ENCODE measurements at places on chromosomes 4 and X.

DNA sequence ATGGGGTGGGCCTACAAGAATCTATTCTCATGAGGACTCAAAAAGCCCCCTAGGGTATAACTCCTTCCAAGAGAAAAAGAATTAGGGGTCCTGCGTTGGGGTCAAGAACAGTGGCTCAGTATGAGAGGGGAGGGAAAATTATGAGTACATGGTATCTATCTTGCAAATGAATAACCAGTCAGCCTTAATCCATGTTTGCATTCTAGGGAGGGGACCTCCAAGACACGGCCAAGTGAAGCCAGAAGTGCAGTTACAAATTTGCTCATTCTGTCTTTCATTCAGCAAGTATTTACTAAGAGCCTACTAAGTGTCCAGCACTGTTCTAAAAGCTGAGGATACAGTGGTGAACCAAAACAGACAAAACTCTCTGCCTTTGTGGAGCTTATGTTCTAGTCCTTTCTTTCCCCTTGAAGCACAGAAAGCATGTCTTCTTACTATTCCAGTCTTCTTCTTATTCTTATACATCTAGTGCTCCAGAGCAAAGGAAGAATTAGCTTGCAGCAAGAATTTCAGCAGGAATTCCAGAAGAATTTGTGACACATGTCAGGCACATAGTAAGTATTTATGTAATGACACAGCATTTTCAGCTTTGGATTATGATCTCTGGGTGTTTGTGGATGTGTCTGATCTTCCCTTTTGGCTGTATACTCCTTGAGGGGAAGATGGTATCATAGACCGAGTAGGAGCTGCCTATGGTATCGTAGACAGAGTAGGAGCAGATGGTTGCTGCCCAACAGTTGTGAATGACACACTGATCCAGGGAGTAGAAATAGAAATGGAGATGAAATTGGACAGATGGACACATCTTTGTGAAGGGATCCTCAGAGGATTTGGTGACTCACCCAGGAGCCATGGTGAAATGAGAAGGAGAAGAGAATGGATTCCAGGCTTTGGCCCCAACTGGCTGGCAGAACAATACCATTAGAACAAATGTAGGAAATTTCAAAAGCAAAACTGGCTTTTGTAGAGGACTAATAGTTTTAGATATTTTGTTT lies 75.9 kb downstream of the COQ2 start:
- DNase-seq: no peak

DNA sequence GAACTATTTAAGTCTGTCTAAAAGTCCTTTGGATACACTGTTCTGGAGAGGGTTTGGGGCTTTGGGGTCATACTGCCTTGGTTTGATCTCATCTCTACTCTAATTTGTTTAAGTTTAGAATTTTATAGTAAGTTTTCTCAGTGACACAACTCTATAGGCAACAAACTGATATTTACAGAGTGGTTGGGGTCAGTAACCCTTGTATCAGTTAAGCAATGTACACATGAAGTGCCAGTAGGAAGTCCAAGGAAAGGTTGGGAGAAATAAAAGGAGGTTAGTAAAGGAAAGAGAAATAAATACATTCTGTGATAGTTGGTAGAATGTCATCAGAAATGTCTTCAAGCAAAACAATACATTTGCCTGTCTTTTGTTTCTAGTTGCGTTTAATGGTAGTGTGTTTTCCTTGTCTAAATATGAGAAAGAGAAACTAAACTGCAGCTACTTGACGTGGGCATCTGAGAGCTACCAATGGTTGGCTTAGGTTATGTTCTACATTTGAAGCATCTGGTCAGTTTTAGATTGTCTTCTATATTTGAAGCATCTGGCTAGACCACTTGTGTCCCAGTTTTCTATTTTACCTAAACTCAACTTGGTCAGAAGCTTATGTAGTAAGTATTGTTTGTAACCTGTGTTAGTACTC lies 6.9 kb downstream of the ATP7A start:
- DNase-seq: no peak

GRCh38 chr4:139028191-139028661 lies 12.6 kb downstream of the NOCT start:
- no peak for DNase-seq

DNA sequence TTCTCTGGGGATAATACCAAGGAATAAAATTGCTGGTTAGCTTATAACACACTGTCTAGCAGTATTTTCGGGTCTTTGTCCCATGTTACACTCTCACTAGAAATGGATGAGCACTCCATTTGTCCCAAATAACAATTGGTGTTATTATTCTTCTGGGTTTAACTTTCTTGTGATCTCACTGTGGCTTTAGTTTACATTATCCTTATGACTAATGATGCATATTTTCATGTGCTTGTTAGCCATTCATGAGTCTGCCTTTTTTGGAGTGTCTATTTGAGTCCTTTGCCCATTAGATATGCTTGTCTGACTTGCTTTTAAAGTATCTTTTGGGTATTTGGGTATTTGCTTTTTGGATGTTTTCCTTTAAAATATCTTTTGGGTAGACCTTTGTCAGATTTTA lies 372.9 kb upstream of the TENM3 start:
- DNase-seq: no peak

GRCh38 chr4:88735564-88735963 lies 37.9 kb upstream of the NAP1L5 start:
- DNase-seq: no peak

- DNase-seq: no peak
Measured at GRCh38 chr4:39037491-39037825, 5.2 kb upstream of the TMEM156 start.

DNA sequence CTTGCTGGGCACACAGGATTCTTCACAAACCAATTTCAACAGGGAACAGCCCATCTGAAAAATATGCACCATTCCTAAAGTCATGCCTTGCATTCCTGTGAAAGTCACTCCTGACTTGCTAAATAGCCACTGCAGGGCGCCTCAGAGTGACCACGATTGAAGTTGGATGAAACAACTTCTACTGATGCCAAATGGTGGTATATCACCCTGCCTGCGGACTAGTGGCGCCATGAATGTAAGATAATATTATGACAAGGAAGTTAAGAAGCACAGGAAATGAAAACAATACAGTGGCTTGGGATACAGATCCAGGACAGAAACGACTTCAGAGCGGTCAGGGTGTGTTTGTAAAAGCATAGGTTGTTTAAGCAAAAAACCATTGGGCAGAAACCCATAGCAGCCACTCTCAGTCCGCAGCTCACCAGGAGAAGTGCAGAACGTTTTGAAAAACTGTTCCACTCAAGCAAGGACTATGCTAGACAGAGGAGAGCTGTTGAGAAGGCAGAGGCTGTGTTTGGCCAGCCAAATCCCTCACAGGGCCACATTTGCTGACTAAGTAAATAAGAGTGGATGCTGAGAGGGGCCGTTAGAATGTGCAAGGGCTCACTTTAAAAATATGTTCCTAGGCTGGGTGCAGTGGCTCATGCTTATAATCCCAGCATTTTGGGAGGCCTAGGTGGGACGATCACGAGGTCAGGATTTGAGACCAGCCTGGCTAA lies 250.4 kb downstream of the PTTG2 start:
- DNase-seq: no peak

GRCh38 chrX:94401426-94401825 lies 727.4 kb downstream of the FAM133A start:
- DNase-seq: no peak

Data from NB4 (cell line).